ENCODE measurements at places on chromosomes 2 and 18.

GRCh38 chr18:59264651-59265245, 8.5 kb downstream of the RAX start:
- DNase-seq: no peak

- DNase-seq: no peak
Observed at GRCh38 chr2:65536596-65536995, 104.2 kb upstream of the SPRED2 start.

DNA sequence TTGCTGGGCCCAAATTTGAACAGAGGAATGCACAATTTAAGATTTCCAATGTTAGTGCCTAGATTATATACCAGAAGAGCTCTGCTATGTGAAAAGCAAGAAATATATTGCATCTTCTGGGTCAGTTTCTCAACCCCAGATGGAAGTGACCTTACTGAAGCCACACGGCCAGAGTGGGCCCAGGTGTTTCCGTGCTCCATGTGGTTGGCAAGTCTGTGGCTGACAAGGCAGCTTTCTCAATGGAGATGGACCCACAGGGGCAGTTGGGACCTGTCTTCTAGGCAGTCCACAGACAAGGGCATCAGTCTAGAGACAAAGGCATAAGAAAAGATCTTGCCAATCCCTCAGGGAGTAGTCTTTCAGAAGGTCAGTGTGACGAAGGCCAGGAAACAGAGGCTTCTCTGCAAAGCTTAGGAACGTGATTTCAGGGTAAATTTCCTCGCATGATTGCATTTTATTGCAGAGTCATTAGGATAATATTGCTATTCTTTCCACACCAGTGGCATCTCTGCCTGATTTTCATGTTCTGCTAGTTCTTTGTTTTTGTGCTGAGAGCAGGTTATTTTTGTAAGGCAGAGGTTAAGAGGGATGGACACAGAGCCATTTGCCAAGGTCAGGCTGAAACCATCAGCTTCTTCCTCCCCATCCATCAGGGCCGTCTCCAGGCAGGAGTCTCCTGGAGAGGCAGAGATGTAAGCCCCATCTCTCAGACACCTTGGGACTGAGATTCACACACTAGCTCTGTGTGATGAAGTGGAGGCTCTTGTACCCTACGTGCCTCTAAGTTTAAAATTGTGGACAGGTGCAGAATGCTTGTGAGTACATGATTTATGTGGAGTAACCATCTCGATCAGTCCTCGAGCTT, 202.1 kb downstream of the ANKRD30B start:
- no peak for DNase-seq

- DNase-seq: no peak
Observed at GRCh38 chr2:140929849-140930248, 1201.0 kb downstream of the LRP1B start.

Measured in esophagus squamous epithelium (tissue), 5 donors.